ENCODE measurements at places on chromosomes 6 and 20. TPM values are rescaled to one million over a fixed set of nuclear protein-coding genes. Genes with fewer than 3 reads are reported as not detected.
A peak's percentile ranks its signal among the peaks of the same experiment; 100 is the strongest.

- H3K27me3 ChIP-seq: peaks cover 9% of the 10 kb centered on the region
- H3K27ac ChIP-seq: no peak overlapping the region
- H3K4me3 ChIP-seq: no peak overlapping the region
These were observed 35.2 kb downstream of the BMP6 start for GRCh38 chr6:7761051-7761450.

GRCh38 chr6:16950302-16950701 lies 151.5 kb upstream of the STMND1 start:
- no peak overlapping the region for H3K4me3 ChIP-seq
- H3K4me1 ChIP-seq: peaks cover 47% of the 10 kb centered on the region
- H3K27ac ChIP-seq: peak overlapping the region; percentile 27
- no peak for DNase-seq

DNA sequence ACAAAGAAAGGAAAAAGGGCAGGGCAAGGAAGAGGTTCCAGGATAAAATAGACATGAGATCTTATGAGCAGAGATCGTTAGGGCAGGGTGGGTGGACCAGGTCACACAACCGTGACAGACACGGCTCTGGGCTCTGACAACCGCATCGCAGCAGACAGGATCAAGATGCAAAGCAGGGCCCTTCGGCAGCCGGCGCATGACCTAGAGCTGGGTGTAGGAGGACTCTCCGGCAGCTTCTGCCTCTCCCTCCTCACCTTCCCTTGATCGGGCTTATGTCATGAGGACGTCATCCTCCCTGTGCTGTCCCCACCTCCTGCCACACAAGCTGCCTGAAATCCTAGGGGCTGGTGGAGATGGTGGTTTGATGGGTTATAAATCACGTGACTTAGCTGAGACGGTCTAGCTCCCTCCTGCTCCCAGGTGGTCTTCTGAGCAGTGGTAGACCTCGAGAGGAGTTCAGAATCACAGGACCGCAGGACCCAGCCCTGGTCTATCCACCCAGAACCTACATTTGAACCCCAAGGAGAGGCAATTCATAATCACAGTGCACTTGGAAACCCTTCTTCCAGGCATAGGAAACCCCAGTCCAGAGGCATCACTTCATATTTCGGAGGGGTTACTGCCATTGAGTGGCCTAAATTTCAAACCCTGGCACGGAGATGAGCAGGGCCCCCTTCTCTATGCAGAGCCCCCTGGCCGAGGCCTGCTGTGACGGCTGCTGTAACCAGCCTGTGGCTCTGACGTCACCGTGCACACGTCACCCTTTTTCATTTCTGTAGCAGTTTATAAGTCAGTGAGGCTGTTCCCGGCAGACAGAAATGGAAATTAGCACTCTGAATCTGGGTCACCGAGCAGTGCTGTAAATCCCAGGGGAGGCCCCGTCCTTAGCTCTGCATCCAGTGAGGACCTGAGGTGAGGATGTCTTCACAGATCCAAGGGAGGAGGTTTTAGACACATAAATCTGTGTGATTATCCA lies 8.7 kb upstream of the CCR6 start:
- no peaks in the 10 kb centered on the region for H3K27me3 ChIP-seq
- no peaks in the 10 kb centered on the region for H3K36me3 ChIP-seq
- DNase-seq: no peak
- H3K27ac ChIP-seq: peak overlapping the region; percentile 47

DNA sequence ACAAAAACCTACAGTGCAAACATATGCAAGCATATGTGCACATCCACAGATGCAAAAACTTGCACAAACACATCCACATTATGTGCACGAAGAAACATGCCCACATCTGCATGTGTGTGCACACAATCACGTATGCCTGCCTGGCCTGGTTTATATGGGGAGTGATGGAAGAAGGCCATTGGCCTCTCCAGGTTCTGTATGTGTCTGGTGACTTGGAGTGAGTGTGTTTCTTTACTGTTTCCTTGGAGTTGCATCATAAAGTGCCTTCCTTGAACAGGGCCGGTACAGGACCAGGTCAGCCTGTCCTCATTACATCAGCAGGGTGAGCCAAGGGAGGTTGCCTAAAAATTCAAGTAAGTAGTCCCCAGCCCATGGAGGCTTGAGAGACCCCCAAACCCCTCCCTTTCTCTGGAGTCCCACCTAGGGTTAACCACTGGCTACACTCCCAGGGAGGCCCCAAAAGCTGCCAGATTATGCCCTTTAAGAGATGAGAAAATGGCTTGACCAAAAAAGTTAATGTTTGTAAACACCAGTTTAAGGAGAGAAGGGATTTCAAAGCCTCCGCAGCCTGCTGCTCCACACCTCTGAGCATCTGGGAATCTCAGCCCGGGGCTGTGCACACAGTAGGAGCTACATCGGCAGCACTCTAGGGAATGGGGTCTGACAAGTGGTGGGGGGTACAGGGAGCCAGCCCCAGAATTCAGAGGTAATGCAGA lies 140.8 kb downstream of the VEGFA start:
- H3K27me3 ChIP-seq: no peaks in the 10 kb centered on the region
- no peaks in the 10 kb centered on the region for H3K4me1 ChIP-seq
- H3K4me3 ChIP-seq: no peak overlapping the region
- no peak for DNase-seq
- no peak overlapping the region for H3K27ac ChIP-seq
- H3K36me3 ChIP-seq: no peaks in the 10 kb centered on the region

- H3K4me1 ChIP-seq: peaks cover 12% of the 10 kb centered on the region
- peaks cover 13% of the 10 kb centered on the region for H3K27me3 ChIP-seq
- no peak overlapping the region for H3K27ac ChIP-seq
- no peak for DNase-seq
- no peaks in the 10 kb centered on the region for H3K36me3 ChIP-seq
- no peak overlapping the region for H3K4me3 ChIP-seq
These were observed 4.1 kb upstream of the NOL4L start for GRCh38 chr20:32589256-32589655.

DNA sequence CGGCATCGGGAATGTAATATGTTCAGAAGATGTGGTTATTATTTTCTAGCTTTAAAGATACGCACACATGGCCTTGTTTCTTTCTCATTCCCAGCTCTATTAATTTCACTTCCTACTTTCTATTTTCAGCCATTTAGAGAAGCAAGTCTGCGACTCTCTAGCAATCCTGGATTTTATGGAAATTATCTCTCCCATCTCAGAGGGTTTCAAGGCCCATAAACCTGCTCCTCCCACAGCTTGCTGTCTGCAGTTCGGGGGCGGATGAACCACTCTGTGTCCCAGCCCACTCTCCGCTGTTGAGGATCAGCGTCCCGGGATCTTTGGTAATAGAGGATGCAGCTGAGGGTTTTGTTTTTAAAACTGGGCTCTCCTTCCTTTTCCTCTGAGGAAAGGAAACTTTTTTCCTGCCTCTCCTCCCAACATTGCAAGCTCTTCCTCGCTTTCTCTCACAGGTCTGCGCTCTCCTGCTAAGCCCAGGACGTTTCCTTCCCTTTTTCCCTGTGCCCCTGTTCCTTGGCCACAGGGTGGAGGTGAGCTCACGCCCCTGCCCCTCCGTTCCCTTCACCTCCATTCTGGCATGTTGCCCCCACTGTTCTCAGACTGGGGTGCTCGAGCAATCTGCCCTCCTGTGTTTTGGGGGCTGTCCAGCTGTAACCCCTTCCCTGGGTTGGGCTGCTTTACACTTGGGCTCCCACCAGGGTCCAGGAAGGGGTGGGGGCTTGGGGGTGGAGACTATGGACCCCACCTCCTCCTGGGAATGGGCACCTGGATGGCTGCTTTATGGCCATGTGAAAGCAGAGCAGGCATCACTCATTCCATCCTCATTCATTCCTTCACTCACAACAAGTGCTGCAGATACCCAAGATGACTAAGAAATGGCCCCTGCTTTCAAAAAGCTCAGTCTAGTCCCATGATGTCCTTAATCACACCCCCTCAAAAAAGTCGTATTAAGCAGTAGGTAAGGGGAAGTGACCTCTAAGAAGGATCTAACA lies 54.9 kb downstream of the ZBTB9 start:
- no peak overlapping the region for H3K4me3 ChIP-seq
- peaks cover 19% of the 10 kb centered on the region for H3K27me3 ChIP-seq
- H3K36me3 ChIP-seq: no peaks in the 10 kb centered on the region
- H3K4me1 ChIP-seq: peaks cover 6% of the 10 kb centered on the region
- no peak overlapping the region for H3K27ac ChIP-seq

- no peak overlapping the region for H3K27ac ChIP-seq
- no peak overlapping the region for H3K4me3 ChIP-seq
- peaks cover 6% of the 10 kb centered on the region for H3K4me1 ChIP-seq
These were observed 34.1 kb upstream of the TBC1D7 start for GRCh38 chr6:13362412-13362811.

DNA sequence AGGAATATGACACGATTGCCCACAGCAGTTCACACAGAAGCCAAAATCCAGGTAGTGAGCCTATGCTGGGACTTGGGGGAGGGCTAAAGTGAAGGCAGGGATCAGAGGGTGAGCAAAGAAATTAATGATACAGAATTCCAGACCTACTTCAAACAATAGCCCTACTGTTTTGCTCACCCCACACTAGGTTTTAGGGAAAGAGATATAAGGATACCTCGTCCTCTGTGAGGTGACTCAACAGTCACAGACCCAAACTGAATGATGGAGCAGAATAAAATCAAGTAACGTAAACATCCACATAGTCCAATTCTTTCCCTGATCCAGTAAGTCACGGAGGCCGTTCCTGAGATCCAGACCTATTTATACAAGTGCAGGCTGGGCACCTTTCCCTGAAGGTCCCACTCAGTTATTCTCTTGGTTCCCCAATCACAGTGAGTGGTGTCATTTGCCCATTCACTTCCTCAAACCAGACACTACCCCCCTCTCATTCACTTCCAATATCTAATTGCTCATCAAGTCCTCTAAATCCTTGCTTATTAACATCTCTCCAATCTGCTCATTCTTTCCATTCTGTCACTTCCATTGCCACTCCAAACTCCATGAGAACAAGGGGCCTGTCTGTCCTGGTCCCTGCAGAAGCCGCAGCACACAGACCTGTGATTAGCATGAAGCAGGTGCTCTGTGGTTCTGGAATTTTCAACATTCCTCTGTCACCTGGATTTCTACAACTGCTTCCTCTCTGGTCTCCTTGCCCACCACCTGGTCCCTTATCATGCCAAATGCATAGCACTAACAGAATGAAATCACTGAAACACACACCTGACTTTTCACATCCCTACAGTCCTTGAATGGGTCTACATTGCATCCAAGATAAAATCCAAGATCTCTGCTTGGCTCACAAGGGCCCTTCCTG lies 55.9 kb downstream of the ATXN1 start:
- peak overlapping the region; percentile 62 for H3K27ac ChIP-seq
- peaks cover 29% of the 10 kb centered on the region for H3K36me3 ChIP-seq
- H3K4me1 ChIP-seq: peaks cover 49% of the 10 kb centered on the region
- no peaks in the 10 kb centered on the region for H3K27me3 ChIP-seq
- no peak for DNase-seq
- no peak overlapping the region for H3K4me3 ChIP-seq

DNA sequence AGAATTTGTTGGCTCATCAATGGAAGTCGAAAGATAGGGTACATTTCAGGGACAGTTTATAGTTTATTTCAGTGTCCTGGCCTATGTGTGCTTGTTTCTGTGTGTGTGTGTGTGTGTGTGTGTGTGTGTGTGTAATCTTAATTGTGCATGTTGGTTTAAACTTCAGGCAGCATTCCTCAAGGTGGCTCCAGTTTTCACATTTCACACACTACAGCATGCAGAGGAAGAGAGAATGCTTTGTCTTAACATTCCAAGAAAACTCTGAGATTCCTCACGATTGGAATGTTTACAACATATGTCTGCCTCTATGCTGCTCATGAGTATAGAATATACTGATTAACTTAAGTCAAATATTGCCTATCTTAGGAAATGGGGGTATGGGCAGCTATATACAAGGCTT lies 332.6 kb upstream of the EPHA7 start:
- no peaks in the 10 kb centered on the region for H3K4me1 ChIP-seq
- no peaks in the 10 kb centered on the region for H3K27me3 ChIP-seq
- no peak for DNase-seq
- H3K36me3 ChIP-seq: no peaks in the 10 kb centered on the region

GRCh38 chr6:6878887-6879585 lies 228.7 kb upstream of the RREB1 start:
- H3K27ac ChIP-seq: no peak overlapping the region
- peaks cover 8% of the 10 kb centered on the region for H3K4me1 ChIP-seq
- H3K27me3 ChIP-seq: peaks cover 3% of the 10 kb centered on the region

GRCh38 chr20:50528129-50528528 lies 17.9 kb downstream of the PTPN1 start:
- no peak overlapping the region for H3K4me3 ChIP-seq
- H3K36me3 ChIP-seq: peaks cover 16% of the 10 kb centered on the region
- peak overlapping the region; percentile 22 for H3K27ac ChIP-seq
- DNase-seq: no peak
- H3K4me1 ChIP-seq: peaks cover 37% of the 10 kb centered on the region

DNA sequence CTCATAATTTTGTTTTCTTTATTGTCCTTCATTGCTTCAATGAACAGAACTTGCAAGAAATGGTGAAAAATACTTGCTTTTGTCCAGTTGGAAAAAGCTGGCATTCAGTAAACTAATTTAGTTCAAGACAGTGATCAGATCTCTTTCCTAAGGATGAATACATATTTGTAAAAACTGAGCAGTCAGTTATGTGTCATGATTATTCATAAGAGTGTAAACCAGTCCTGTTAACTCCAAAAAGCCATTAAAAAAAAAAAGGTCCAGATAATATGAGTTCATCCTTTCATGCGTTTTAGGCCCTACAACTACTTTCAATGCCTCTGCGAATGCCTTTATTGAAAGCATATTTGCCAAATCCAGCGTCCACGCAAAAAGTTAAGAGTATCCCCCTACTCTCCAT lies 609 bp downstream of the PGM3 start:
- DNase-seq: no peak
- H3K36me3 ChIP-seq: no peaks in the 10 kb centered on the region
- no peaks in the 10 kb centered on the region for H3K27me3 ChIP-seq
- peak overlapping the region; percentile 89 for H3K4me3 ChIP-seq

DNA sequence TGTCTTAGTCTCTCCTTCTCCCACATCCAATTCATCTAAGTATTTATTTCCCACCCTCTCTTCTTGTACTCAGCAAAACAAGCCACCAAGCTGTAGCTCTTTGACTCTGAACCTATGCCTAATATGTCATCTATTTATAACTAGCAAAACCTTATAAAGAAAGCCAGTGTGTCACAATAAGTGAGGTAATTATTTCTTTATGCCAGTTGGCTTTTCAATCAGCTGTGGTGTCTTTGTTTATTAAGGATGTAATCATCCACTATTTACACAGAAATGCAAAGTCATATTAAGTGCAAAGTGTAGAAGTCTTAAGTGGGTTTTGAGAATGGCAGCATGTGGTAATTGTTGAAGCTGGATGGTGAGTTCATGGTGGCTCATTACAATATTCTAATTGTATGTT lies 215.2 kb upstream of the HTR1E start:
- H3K4me3 ChIP-seq: no peak overlapping the region
- no peaks in the 10 kb centered on the region for H3K4me1 ChIP-seq
- no peak overlapping the region for H3K27ac ChIP-seq
- DNase-seq: no peak
- no peaks in the 10 kb centered on the region for H3K36me3 ChIP-seq

- H3K27ac ChIP-seq: no peak overlapping the region
- peaks cover 7% of the 10 kb centered on the region for H3K27me3 ChIP-seq
- no peaks in the 10 kb centered on the region for H3K36me3 ChIP-seq
These were observed 226.6 kb downstream of the ALDH8A1 start for GRCh38 chr6:134723081-134723871.

The SGK2 gene
- total RNA-seq: not detected

The RCAN2 gene
- total RNA-seq: not detected

The UFL1 gene
- 29.4 TPM for total RNA-seq

The ADA gene
- total RNA-seq: 27.0 TPM

The SAMD3 gene
- total RNA-seq: 2.7 TPM

The WFDC2 gene
- total RNA-seq: 0.98 TPM

The GPSM3 gene
- 68.4 TPM for total RNA-seq

The HLA-DRB1 gene
- 5.1 TPM for total RNA-seq

The OR12D3 gene
- not detected for total RNA-seq

The TMC2 gene
- not detected for total RNA-seq

Data from activated naive CD8-positive, alpha-beta T cell treated with anti-CD3 and anti-CD28 coated beads for 36 hours (primary cell).